ENCODE measurements at places on chromosomes 1 and 21. TPM values are rescaled to one million over a fixed set of nuclear protein-coding genes. Genes with fewer than 3 reads are reported as not detected.

Gene SH2D2A
- not detected for total RNA-seq

Gene HTR1D
- total RNA-seq = 0.66 TPM

Gene ARMH1
- total RNA-seq = 11.1 TPM

DNA sequence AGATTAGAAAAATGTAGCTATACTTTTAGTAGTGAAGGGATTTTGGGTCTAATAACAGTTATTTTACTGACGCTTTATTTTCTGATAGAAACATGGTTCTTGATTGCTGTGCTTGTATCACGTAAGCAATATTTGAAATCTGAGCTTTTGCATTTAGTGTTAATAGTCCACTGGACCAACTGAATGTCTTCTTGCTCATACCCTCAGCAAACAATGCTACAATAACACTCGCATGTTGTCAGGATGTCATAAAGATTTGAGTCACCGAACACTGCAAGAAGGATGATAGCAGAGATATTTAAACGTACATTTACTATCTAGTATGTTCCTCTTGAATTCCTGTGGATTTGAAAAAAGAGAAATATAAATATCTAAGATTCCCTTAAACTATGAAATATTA is 7.5 kb downstream of the DYRK1A start:
- H3K36me3 ChIP-seq = no peaks in the 10 kb centered on the region
- H3K4me3 ChIP-seq = no peak overlapping the region
- peaks cover 2% of the 10 kb centered on the region for H3K4me1 ChIP-seq
- no peak overlapping the region for H3K27ac ChIP-seq

DNA sequence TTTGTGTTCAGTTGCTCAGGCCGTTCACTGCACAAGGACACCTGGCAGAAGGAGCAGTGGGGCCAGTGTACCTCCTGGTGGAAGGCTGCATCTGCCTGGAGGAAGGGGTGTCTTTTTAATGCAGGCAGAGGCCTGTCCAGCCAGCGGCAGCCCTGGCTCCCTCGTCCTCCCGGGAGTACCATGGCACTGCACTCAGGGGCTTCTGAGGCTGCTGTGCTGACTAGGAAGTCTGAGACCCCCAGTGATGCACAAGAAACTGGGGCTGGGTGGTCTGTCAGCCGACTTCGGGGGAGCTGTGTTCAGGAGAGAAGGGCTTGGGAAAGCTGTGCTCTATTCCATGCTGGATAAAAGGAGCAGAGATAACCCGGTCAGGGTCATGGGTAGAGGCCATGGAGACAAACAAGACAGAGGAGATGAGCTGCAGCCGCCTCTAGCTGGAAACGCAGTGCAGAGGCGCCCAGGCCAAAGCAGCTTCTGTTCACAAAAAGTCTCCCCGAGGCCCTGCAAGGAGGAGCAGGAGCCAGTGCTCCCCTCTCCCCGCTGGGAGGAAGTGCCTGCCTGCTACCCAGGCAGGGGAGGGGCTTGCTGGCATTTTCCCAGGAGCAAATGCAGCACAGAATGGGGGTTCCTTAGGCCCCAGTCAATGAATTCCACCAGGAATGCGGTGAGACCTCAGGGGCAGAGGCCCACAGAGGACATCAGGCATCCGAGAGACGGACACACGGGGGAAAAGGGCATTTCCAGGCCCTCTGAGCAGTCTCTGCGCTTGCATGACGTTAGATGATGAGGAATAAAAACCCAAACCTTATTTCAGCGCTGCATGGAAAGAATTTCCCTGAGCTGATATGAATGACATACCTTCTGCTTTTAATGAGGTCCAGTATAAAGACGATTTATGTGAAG is 17.2 kb upstream of the C2CD2 start:
- H3K36me3 ChIP-seq = no peaks in the 10 kb centered on the region
- peaks cover 23% of the 10 kb centered on the region for H3K4me1 ChIP-seq
- H3K27me3 ChIP-seq = no peaks in the 10 kb centered on the region
- H3K27ac ChIP-seq = no peak overlapping the region

GRCh38 chr1:26877326-26877725 is 12.8 kb downstream of the GPN2 start:
- no peak overlapping the region for H3K27ac ChIP-seq
- H3K4me1 ChIP-seq = peaks cover 3% of the 10 kb centered on the region
- peaks cover 49% of the 10 kb centered on the region for H3K36me3 ChIP-seq
- no peak for DNase-seq
- H3K4me3 ChIP-seq = no peak overlapping the region

DNA sequence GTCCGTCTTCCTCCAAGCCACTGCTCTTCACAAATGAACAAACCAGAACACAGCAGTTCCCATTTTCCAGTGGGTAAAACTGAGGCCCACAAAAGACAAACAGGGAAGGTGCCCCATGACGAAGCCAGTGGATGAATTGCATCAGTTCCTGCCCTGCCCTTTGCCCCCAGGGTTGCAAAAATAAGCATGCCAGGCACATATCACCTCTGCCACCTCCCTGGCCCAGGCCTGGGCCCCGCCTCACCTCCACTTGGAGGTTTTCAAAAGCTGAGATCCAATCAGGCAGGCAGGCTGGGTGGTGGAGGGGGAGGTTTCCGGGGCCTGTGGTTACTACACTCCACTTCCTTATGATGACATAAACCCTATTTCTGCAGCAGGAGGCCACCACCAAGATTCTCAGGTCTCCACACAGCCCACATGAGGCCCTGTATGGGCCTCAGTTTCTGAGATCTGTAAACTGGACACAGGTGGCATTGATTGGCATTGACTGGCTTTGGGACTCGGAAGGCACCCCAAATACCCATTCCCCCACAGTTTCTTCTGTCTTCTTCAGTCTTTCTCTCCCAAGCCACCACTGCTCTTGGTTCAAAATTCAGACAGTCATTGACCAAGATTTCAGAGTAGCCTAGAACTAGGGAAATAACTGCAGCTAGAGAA is 4.1 kb downstream of the KIF21B start:
- H3K4me1 ChIP-seq = peaks cover 88% of the 10 kb centered on the region
- H3K27me3 ChIP-seq = peaks cover 2% of the 10 kb centered on the region
- no peak overlapping the region for H3K4me3 ChIP-seq
- no peak overlapping the region for H3K27ac ChIP-seq

DNA sequence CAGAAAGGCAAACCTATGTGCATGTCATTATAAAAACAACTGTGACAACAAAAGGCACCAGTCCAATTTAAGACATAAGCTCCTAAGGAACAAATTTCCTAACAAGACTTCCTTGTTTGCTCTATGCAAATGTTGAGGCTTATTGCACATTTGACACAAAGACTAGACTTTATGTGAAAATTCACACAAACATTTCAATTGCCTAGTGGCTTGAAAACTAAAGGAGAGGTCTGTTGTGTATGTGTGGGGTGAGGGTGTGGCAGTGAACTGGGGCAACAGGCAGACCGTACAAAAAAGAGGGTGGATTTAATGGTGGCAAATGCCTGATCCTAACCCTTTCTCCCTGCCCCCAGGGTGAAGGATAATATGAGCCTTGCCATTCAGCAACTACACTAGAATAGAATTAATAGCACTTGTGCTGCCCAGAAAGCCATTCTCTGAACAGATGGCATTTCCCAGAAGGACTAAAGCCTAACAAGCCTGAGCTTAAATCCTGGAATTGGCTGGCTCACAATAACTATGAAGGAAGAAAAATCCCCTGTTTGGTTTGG is 73.9 kb downstream of the GLUL start:
- DNase-seq = peak; percentile 57
- H3K27me3 ChIP-seq = no peaks in the 10 kb centered on the region
- no peak overlapping the region for H3K4me3 ChIP-seq
- H3K4me1 ChIP-seq = no peaks in the 10 kb centered on the region
- H3K36me3 ChIP-seq = no peaks in the 10 kb centered on the region
- peak overlapping the region; percentile 30 for H3K27ac ChIP-seq

- H3K27me3 ChIP-seq = no peaks in the 10 kb centered on the region
- no peak for DNase-seq
- no peak overlapping the region for H3K4me3 ChIP-seq
- no peak overlapping the region for H3K27ac ChIP-seq
Observed at GRCh38 chr21:31977816-31978215, 105.0 kb downstream of the HUNK start.

DNA sequence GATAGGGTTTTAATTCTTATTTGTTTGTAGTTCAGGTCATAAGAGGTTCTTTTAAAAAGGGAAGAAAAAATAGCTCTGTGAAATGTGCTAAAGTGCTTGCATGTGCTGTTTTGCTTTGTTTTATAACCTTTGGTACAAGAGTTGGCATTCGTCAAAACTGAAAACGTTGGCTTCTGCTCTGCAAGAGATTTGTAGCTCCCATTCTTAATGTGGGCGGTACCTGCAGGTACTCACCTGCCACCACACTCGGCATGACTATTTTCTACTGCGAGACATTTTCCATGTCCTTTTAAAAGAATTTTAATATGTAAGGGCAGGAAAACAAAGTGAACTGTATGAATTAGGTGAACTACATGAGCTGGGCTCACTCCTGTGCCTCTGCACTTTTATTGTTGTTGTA is 92.6 kb downstream of the ADARB1 start:
- H3K36me3 ChIP-seq = peaks cover 3% of the 10 kb centered on the region
- H3K27me3 ChIP-seq = no peaks in the 10 kb centered on the region
- no peak overlapping the region for H3K27ac ChIP-seq
- no peak overlapping the region for H3K4me3 ChIP-seq

DNA sequence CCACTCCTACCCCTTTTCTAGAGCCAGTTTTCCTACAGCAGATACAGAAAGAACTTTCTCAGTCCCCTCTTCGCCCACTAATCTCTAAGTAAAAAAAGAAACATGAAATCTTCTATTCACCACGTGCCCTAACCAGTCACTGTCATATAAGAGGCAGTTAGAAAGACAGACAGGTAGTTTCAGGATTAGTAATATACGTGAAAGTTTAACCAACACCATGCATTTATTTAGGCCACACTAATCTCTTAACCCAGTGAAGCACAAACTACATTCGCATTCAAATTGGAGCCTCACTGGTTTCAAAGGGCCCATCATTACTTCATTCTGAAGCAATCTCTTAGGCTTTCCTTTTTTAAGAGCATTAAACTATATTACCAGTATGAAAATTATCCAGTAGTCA is 10.1 kb downstream of the GPATCH2 start:
- H3K4me1 ChIP-seq = no peaks in the 10 kb centered on the region
- no peaks in the 10 kb centered on the region for H3K27me3 ChIP-seq
- no peak overlapping the region for H3K27ac ChIP-seq
- H3K36me3 ChIP-seq = peaks cover 7% of the 10 kb centered on the region
- no peak overlapping the region for H3K4me3 ChIP-seq

Measured in spinal cord (tissue), 10 donors.